ENCODE measurements at places on chromosomes 12 and 14.

DNA sequence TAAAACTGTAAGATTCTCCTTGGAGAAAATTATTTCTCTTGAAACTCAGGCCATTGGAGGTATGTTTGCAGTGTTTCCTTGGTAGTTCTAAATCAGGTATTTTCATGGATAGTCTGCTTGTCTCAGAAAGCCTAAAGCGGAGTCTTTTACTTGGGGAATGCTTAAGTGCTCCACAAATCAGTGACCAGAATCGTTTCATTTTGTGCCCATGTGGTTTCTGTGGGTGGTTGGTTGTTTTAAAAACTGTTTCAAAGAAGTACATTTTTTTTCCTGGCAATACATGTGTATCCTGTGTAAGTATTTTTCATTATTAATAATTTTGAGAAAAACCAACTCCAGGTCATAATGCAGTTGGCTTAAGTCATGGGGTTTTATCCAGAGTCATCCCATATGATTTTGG lies 33.6 kb downstream of the CCDC91 start:
- DNase-seq: no peak

DNA sequence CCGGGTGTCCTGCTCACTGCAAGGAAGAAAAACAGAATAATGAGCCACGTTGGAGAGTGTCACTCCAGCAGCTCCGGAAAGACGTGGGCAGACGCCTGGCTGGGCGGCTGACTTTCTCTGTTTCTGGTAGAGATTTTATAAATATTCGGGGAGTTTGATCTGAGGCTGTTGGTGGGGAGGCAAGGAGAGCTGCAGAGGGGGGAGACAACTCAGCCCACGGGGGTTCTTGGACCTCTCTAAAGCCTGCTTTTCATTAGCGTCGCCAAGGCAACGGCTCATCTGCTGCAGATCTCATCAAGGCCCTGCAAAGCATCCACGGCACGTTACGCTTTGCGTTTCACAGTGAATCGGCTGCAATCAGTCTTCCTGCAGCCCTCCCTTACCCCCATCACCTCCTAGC lies 207.2 kb downstream of the ZFP36L1 start:
- DNase-seq: no peak

DNA sequence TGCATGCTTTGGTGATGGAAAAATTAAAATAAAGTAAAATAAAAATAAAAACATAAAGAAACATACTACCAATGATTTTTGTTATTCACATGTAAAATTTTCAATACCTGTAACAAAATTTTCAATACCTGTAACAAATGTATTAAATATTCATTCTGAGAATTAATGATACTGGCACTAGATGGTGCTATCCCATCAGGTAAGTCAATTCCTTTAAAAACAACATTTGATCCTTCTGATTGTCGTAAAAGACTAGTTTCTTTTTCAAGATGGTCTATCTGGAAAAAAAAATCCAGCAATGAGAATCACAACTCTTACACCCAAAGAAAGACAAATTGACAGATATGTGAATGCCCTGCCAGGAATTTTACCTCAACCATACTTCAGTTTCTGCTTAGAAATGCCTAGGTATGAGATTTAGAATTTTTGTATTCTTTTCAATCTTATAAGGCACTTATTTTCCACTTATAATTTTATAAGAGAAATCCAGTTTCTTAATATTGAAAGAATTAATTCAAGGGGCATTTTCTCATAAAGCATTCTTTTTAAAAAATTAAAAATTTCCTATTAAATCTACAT lies 30.7 kb downstream of the CEP290 start:
- DNase-seq: peak; percentile 66

- DNase-seq: no peak
Measured at GRCh38 chr12:27845187-27845586, 65.2 kb upstream of the MANSC4 start.

GRCh38 chr14:102822311-102822863 lies 45.1 kb downstream of the TRAF3 start:
- DNase-seq: no peak

GRCh38 chr12:25189656-25190055 lies 5.3 kb downstream of the DNAI7 start:
- DNase-seq: no peak

DNA sequence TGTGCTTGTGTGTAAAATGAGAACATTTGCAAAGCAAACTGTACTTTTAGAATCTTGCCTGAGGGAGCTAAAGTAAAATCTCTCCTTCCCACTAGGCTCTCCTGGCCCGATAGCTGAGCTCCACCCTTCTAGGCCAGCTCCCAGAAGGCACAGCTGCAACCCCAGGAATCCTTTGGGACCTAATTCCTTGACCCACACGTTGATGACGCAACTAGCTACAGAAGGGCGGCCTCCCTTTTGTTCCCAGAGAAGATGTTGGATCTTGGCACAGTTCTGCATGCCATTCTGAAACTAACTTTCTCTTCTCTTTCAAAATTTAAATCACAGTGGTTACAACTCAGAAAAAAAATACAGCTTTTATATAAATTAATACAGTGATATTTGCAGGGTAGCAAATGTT lies 268.1 kb downstream of the EGLN3 start:
- peak; percentile 36 for DNase-seq

DNA sequence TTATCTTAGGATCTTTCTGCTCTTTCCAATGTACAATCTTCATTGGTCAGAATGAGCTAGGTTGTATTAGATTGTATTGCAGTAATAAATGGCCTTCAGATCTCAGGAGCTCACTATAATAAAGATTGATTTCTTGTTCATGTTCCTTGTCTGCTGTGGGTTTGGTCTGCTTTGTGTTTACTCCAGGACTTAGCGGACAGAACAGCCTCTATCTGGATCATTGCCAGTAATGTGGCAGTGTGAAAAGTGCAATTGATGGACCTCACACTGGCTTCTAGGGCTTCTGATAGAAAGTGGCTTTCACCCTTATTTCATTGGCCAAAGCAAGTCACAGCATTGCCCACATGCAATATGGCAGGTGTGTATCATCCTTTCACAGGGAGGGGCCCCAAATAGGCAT lies 81.2 kb downstream of the BTG1 start:
- no peak for DNase-seq

GRCh38 chr12:15829949-15830348 lies 40.8 kb upstream of the EPS8 start:
- peak; percentile 43 for DNase-seq
